ENCODE measurements at places on chromosomes 13 and 19.
A peak's percentile ranks its signal among the peaks of the same experiment; 100 is the strongest.

DNA sequence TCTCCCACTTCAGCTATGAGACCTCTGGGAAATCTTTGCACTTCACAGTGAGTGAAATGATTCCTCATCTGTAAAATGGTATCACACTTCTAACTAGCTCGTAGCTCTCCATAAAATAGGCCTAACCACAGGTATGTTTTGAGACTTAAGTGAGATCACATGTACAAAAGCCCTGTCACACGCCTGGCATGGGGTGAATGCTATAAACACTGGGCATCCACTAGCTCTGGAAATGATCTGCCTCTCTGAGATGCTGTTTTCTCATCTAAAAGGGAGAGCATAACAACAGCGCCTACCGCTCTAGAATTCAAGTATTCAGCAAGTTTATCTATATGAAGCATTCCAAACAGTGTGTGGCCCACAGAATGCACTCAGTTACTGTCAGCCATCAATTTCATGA is 2.2 kb downstream of the AKT2 start:
- no peak for DNase-seq

- no peak for DNase-seq
Measured at GRCh38 chr19:6374711-6375410, 872 bp downstream of the PSPN start.

DNA sequence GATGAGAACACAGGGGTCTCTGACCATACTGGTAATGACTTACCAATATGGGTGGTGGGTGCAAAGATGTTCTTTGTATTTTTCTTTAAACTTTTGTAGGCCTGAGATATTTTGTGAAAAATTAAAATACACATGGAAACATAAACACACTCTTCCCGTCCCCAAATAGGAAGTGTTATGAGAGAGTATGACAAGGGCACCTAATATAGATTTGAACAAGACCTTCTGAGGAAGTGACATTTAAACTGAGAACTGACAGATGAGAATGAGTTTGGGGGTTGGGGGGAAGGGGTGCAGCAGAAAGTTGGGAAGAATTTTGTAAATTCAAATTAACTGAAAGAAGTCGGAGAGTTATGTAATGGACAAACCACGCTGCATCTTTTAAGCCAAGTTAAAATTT is 224.2 kb downstream of the RGCC start:
- peak; percentile 1 for DNase-seq

GRCh38 chr19:19427302-19427701 is 21.8 kb downstream of the GATAD2A start:
- no peak for DNase-seq

GRCh38 chr19:18017275-18018083 is 9.5 kb downstream of the ARRDC2 start:
- no peak for DNase-seq

DNA sequence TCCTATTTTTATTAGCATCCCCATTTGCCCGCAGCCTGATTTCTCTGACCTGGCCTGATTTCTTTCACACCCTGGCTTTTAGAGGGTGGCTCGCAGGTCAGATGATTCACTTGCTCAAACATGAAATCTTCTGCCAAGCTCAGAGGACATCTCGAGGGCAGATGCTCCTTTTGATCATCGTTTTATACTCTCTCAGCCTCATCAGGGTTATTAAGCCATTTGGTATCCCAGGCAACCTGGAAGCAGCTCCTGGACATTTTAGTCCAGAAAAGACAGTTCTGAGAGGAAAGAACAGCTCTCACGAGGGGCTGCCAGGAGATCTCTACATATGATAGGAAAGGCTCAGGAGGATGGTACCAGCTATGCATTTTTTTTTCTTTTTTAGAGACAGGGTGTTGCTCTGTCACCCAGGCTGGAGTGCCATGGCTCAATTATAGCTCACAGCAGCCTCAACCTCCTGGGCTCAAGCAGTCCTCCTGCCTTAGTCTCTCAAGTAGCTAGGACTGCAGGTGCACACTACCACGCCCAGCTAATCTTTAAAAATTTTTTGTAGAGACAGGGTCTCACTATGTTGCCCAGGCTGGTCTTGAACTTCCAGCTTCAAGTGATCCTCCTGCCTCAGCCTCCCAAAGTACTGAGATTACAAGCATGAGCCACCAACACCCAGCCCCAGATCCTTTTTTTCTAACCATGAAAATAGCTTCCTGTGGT is 165.4 kb downstream of the KATNAL1 start:
- DNase-seq, result no peak

- DNase-seq, result peak; percentile 66
Measured at GRCh38 chr13:99124794-99125316, 75.8 kb upstream of the UBAC2 start.

GRCh38 chr13:111911754-111912452 is 155.0 kb upstream of the SOX1 start:
- DNase-seq, result no peak

GRCh38 chr19:28640506-28640905 is 572.4 kb downstream of the UQCRFS1 start:
- DNase-seq, result no peak

- no peak for DNase-seq
Measured at GRCh38 chr13:94656766-94657165, 55.1 kb downstream of the GPR180 start.

DNA sequence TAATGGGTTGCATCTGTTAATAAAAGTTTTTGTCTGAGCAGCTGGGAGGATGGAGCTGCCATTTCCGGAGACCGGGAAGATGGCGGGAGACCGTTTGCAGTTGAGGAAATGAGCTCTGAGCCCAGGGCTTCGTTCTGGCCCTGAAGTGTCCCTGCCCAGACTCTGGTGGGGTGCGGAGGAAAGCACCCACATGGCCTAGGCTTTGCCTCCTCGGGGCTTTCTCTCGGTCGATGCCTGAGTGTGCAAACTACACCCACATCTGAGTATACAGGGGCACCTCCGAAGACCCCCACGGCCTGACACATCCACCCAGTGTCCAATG is 15.6 kb upstream of the NANOS3 start:
- peak; percentile 26 for DNase-seq

DNA sequence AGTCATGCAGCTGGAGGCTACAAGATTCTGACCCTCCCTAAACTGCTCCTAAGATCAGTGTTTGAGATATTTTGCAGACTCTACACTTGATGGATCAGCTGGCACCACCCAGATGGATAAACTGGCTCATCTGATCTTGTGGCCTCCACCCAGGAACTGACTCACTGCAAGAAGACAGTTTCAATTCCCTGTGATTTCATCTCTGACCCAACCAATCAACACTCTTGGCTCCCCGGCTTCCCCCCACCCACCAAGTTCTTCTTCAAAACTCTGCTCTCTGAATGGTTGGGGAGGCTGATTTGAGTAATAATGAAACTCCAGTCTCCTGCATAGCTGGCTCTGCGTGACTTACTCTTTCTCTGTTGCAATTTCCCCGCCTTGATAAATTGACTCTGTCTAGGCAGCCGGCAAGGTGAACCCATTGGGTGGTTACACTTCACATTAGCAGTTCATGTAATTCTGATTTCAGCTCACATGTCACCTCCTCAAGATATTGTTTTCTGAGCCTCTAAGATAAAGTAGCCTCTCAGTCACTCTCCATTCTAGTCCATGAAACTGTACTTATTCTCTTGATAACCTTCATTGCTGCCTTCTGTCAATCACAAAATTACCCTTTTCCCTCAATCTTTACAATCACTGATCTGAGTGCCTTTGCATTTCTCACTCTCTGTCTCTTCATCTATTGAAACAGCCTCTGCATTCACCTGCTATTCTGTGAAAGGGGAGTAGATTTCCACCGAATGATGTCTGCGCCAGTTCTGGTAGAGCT is 9.9 kb upstream of the FPR3 start:
- DNase-seq, result no peak

GRCh38 chr13:25683056-25683455 is 311.3 kb downstream of the ATP8A2 start:
- no peak for DNase-seq

DNA sequence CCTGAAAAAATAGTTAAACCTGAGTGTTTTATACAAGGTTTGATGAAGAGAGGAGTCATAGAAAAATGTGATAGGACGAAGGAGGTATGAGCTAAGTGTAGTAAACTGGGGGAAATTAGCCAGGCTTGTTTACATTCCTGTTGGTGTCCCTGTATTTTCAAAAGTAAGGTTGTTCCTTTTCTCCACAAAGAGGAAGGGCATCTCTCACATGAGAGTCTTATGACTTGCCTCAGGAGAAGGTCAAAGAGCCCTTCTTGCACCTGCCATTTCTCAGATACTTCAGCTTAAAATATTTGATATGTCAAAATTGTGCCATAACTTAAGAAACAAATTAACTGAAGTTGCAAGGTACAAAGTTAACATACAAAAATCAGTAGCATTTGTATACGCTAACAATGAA is 3.6 kb upstream of the N4BP2L2 start:
- no peak for DNase-seq

- DNase-seq, result no peak
Measured at GRCh38 chr13:40236566-40237168, 429.8 kb downstream of the FOXO1 start.

DNA sequence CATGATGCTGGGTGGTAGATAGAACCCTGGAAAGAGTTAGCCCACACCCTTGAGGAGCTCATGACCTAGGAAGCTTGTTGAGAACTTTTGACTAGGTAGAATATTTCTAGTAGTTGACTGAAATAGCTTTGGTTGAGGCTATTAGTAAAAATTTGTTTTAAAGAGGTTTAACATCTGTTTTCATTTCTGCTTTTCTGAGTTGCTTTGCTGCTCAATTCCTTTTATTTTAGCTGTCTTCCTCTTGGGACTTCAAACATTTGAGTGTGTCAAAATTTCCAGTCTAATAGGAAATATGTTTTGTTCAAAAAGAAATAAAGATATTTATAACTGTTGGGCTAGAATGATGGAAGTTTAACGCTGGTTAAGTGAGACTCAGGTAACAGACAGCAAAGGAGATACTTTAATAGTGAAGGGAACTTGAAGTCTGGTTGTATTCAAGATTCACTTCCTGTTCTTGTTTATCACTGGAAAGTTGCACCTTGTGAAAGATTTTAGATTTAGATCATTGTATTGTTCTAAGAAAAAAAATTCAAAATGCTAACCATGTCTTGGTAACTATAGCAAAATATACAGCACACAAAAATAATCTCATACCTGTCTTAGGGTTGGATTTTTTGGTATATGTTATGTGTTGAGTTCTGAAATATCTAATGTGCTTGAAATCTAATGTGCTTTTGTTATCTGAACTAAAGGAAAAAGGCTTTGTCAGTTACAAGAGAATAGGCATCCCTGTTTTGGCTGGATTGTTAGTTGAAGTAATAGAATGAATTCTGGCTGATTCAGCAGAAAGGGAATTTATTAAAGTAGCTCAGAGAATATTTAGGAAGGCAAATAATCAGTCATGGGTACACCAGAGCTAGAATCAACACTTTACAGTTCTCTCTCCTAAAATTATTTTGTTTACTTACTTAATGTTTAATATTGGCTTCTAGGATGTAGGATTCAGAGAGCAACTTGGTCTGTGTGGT is 24.4 kb upstream of the GPR18 start:
- DNase-seq, result no peak

DNA sequence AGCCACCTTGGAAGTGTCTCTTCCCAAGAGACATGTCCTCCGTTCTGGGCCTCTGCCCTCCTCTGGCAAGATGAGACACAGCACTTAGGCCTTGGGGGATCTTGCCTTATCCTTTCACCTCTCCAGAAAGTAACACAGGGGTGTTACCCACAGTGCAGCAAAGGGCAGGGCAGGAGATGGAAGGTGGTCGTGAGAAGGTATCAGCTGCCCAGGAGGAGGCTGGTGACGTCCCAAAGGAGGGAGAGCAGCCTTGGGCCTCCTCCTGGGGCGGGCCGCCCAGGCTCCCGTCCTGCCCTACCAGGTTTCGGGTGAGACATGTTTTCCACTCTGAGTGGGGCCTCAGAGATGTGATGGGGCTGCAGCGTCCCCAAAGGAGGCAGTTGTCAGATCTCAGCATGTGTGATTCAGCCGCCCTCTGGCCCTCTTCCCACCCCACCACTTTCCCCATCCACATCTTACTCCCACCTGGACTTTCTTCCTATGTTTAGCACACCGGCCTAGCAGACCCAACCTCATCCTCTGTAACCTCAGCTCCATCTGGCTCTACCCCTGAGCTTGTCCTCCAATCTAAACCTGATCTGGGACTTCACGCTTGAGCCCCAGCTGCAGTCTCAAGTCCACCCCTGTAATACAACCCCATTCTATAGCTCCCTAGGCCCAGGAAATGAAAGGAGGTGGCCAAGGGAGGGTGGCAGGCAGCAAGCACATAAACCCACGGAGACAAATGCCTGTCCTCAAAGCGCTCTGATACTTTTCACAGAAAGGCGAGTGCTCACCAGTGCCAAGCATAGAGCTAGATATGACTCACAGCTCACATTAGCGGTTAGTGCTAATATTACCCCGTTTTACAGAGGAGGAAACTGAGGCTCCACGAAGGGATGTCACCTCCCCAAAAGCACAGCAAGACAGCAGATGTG is 9.3 kb downstream of the POU2F2 start:
- DNase-seq, result no peak

GRCh38 chr13:78241278-78241919 is 322.8 kb upstream of the EDNRB start:
- peak; percentile 45 for DNase-seq

- DNase-seq, result no peak
Measured at GRCh38 chr13:67148161-67148571, 82.0 kb downstream of the PCDH9 start.

DNA sequence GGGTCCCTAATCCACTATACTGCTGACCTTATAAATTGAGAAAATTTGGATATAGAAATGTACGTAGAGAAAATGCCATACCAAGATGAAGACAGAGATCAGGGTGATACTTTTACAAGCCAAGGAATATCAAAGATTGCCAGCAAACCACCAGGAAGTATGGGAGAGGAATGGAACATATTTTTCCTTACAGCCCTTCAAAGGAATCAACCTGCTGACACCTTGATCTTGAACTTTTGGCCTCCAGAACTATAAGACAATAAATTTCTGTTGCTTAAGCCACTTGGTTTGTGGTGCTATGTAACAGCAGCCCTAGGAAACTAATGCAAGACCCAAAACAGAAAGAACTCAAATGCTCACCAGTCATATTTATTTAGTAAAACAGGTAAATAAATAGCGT is 10.3 kb upstream of the NDFIP2 start:
- no peak for DNase-seq

DNA sequence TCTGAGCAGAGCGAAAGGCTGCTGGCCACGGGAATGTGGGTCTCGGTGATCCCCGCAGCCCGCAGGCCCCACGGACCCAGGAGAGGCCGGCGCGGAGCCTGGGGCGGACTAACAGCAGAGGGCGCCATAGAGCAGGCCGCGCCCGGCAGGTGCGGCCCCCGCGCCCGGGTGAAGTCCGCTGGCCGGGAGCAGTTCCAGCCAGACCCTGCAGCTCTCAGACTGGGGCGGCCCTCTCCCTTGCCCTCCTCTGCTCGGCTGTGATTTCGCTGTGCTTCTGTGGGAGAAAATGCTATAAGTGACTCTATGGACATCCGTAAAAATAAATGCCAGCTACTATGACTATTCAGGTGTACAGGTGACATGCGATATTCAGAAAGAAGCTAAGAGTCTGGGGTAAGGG is 37.7 kb downstream of the GSX1 start:
- DNase-seq, result peak; percentile 2

DNA sequence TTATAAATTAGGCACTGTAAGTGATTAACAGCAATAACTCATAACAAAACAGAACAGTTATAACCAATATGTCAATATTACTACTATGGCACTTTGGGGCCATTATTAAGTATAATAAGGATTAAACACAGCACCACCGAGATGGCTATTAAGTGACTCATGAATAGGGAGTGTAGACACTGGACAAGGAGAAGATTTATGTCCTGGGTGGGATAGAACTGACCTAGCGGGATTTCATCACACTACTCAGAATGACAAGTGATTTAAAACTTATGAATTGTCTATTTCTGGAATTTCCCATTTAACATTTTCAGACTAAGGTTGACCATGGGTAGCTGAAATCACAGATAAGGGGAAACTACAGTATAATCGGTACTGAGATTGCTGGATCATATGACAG is 79.0 kb upstream of the SLC7A1 start:
- DNase-seq, result no peak
